ENCODE measurements at places on chromosomes 6 and 20. TPM values are rescaled to one million over a fixed set of nuclear protein-coding genes. Genes with fewer than 3 reads are reported as not detected.

The C20orf204 gene
- 1.9 TPM for total RNA-seq

The C2 gene
- total RNA-seq, result 1.0 TPM

The AP5S1 gene
- total RNA-seq, result 23.1 TPM

The ECT2L gene
- not detected for total RNA-seq

The XPO5 gene
- total RNA-seq, result 86.4 TPM

Data from Panc1 (cell line).